ENCODE measurements at places on chromosomes 2 and 18.
A peak's percentile ranks its signal among the peaks of the same experiment; 100 is the strongest.

DNA sequence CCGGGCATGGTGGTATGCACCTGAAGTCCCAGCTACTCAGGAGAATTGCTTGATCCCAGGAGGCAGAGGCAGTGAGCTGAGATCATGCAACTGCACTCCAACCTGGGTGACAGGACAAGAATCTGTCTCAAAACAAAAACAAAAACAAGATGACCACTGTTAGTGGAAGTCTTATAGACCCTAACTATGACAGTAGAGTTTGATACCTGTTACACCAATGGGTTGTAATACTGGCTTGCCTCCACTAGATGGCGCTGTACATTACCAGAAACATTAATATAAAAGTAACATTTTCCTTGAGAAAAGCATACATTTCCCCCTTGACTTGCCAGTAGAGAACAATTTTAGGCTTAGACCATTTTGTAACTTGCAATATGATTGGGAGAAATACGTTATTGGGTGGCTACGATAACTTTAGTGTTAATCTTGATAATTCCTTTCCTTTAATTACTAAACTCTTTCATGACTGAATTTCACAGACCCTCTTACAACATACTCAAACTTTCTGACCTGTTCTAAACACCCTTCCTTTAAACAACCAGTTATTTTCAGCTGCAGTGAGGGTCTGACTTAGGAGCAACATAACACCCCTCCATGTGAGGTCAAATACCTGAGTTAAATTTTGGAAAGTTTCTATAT is 19.5 kb downstream of the SLC25A52 start:
- DNase-seq, result no peak

DNA sequence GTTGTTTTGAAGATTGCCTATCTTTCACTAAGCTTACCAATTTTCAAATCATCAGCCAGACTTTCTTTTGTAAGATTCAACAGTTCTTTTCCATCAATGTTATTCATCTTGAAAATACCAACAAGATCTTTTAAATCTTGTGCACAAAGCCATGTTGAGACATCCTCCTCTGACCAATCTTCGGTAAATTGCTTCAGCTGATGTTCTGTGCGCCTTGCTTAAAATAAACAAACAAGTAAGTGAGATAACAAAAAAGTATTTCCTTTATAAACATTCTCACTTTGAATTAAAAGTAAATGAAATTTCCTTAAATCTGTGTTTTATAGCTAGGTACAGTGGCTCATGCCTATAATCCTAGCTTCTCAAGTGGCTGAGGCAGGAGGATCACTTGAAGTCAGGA is 30.3 kb downstream of the WDSUB1 start:
- no peak for DNase-seq

GRCh38 chr2:15331787-15332186 is 229.3 kb downstream of the NBAS start:
- DNase-seq, result peak; percentile 24

- DNase-seq, result no peak
Observed at GRCh38 chr2:62306751-62307468, 111.0 kb downstream of the B3GNT2 start.

- no peak for DNase-seq
Observed at GRCh38 chr18:70463085-70463484, 174.2 kb downstream of the SOCS6 start.

- DNase-seq, result no peak
Observed at GRCh38 chr2:100865816-100866460, 46.0 kb downstream of the NPAS2 start.

Data from D721Med (cell line).